ENCODE measurements at places on chromosomes 1 and 21.

DNA sequence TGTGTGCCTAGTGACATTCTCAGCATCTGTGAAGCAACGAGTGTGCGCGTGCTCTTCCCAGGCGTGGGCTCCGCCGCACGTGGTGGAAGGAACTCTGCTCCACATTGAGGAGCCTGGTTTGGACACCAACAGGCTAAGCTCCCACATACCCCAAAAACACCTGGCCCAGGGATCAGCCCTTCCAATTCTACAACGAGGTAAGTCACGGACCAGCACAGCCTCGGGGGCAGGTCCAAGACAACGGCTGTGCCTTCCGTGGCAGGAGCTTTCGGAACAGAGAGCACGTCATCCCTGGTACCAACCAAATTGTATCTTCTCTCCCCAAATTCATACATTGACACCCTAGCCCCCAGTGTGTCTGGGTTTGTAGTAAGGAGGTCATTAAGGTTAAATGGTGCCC, 27.2 kb upstream of the PDE9A start:
- DNase-seq: no peak

DNA sequence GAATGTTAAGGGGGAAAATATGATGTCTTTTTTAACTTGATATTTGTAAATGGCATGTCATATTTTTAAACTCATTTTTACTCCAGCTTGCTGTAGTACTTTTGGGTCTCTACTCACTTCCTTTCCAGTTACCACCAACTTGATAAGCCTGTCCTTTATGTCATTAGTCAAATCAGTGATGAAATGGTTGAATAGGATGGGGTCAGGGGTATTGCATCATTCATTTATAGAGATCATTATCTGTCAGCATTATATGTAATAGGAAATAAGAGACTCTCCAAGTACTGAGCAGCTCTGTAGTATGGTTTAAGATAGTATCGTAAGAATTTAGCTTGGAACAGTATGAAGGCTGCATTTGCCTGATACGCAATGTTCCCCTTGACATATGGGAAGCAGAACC, 227.3 kb downstream of the BRINP3 start:
- DNase-seq: no peak

DNA sequence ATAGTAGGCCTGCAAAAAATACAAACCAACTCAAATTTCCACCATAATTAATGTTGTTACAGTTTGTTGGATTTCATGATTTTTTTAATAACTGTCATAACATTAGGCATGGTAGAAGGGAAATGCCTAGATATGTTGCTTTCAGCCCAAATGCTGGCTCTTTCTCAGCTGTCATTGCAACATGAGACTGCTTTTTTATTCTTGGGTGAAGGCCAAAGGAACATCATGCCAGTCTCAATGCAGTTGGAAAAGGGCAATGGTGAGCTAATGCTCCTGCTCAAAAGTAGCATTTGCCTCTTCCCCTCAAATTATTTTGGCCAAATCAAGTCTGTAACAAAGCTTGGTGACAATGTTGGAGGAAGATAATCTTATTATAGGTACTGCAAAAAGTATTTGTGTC, 877.7 kb upstream of the PRMT6 start:
- no peak for DNase-seq

- DNase-seq: no peak
Measured at GRCh38 chr1:209107535-209107934, 476.0 kb upstream of the CAMK1G start.

- DNase-seq: no peak
Measured at GRCh38 chr1:99590578-99591209, 55.2 kb upstream of the PALMD start.

Measured in CD4-positive, alpha-beta T cell treated with Interleukin-6 at 100 ng/mL for 8 hours (primary cell).